Hematopoietic multipotent progenitor cell treated with erythropoietin and hydrocortisone succinate and interleukin-3 and kit ligand, for 8 days (in vitro differentiated cells): ENCODE measurements at places on chromosomes 2 and 18.

GRCh38 chr2:107585851-107586250 lies 240.8 kb upstream of the RGPD4 start:
- DNase-seq: no peak

GRCh38 chr2:112254466-112255240 lies at the start of gene ZC3H8:
ZC3H8 (minus strand) TSS chr2:112255042; CDS start chr2:112254981, 61 bp downstream.
- DNase-seq: peak; percentile 93

- no peak for DNase-seq
Measured at GRCh38 chr18:74905247-74905646, 303.7 kb downstream of the PTGR3 start.

DNA sequence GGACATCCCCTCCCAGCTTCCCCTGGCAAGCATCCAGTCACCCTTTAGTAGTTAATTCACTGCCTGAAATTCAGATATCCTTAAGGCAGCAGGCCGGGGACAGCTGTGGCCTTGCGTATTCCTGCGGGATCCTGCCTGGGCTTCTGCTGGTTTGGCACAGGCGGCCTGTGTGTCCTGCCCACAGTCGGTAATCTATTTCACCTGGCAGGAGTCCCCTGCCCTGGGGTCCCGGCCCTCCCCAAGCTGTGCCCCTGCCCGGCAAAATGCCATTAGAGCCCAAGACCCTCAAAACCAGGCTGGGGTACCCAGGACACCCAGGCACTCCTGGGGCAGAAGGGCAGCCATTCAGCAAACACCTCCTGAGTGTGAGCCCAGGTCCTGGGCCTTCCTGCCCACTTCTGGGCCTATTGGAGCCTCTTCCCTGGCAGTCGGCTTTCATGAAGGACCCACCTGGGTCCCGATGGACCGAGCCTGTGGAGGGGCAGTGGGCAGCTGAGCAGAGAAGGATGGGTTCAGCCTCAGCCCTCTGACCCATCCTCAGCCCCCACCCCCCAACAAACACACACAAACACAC lies 11.6 kb downstream of the CROCC2 start:
- no peak for DNase-seq

DNA sequence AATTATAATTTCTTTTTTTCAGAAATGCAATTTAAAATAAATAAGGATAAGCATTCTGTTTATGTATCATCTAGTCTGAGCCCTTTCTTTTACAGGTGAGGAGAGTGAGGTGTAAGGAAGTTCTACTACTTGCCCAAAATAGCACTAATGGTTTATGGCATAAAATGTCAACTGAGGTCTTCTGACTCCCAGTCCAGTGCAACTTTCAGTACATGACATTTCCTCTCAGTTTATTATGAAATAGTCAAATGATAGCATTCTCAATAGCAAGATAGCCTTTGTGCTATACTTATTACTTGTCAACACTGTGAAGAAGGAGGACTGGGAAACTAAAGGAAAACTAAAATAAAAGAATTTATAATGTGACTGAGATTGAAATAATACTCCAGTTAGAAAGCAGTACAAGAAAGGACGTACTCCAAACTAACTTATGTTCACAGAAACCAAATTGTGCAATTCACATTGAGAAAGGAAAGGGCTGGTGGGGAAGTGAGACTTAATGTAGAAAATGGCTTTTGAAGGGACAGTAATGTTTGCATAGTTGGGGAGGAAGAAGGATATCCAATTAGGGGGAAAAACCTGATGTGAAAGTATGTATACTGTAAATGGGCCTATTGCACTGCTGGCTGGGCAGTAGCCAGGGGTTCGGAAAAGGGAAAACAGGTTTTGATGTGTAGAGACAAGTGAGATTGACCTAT lies 166.7 kb upstream of the ZEB2 start:
- no peak for DNase-seq

GRCh38 chr2:205022841-205023240 lies 477.6 kb downstream of the PARD3B start:
- DNase-seq: no peak

GRCh38 chr2:23410596-23410995 lies 25.6 kb downstream of the KLHL29 start:
- no peak for DNase-seq

GRCh38 chr2:230664128-230664527 lies 48.5 kb upstream of the CAB39 start:
- peak; percentile 66 for DNase-seq

GRCh38 chr2:232139171-232139594 lies 177.7 kb downstream of the DIS3L2 start:
- no peak for DNase-seq

DNA sequence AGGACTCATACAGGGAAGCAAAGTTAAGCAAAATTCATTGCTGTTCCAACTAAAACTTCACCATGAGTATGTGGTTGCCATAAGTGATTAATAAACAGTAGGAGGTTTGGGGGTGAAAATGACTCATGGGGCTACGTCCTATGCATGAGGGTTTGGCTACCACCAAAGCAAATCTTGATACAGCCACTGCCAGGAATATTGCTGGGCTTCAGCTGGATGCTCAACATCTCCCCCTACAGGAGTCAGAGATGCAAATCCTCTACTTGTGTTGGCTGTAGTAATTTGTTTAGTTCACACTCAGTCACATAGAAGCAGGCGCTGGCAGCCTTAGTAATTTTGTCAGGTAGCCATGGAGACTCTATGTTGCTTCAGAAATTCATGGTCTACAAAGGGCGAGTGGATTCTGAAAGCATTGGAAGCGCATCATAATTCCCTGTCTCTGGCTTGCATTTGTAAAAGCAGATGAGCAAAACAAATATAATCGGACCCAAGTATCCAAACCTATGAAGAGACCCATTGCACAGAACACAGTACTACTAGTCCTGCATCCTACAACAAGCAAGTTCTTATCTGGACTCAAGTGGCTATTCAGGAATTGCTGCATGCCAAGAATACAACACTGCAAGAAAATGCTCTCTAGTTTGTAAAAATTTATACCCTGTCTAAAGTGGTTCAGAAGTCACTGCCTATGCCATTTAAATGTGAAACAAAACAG lies 76.0 kb downstream of the CD28 start:
- DNase-seq: peak; percentile 78

GRCh38 chr2:124112966-124113365 lies 87.9 kb downstream of the CNTNAP5 start:
- no peak for DNase-seq

DNA sequence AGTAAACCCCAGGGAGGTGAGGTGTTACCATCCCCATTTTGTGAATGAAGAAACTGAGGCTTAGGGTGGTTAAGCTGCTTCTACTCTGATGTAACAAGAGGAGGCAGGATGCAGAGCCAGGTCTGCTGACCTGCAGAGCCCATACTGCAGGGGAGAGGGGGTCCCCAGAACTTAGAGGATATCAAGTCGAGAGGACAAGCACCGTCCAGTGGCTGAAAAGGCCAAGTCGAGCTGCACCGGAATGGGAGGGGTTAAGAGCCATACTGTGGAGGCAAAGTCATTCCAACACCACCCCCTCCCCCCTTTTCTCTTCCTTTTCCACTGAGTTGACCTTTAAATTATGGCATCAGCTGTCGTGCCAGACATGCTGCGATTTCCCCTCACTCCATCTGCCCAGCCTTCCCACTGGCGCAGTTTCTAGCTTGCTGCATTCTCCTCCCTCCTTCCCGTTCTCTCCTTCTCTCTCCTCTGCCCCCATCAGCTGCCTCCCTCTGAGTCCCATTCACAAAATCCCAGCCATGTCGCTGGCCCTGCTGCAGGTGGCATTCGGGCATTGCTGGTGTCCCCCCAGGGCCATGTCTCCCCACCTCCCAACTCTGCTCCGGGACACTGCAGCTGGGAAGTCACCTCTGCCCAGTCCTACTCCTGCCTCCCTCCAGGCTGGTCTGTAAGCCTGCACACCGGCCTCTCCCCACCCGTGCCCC lies 346.9 kb downstream of the DYSF start:
- no peak for DNase-seq

- DNase-seq: no peak
Measured at GRCh38 chr2:32228181-32228580, 36.5 kb downstream of the NLRC4 start.

DNA sequence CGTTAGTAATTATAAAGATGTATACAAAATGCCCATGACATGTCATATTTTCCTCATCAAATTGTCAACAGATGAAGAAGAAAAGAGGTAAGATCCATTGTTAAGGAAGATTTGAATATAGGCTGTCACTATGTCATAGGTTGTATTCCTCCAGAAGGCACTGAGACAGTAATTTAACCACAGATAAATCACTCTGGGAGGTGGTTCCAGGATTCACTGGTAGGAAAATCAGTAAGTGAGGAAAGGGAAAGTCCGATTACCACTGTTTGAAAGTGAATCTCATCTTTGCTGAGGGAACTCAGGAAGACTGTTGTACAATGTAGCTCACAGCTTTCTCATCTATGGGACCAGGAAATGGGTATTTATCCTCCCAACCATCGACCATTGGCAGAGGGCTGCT lies 152.8 kb upstream of the TMEFF2 start:
- no peak for DNase-seq

DNA sequence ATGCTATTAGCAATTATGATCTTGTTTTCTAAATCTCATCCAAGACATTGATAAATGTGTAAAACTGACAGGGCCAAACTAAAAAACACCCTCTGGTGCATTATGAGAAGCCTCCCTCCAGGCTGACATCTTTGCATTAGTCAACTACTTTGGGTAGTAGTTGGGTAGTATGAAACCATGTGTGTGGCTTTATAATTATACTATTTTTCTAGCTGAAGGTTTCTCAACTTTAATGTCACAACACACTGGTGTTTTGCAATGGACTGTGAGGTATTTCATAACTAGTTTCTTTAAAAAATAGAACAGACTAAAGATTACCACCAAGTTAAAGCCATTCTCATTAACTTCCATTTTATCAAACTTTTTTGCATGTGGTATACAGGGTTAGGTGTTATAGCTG lies 73.1 kb upstream of the RBMS1 start:
- DNase-seq: peak; percentile 4

DNA sequence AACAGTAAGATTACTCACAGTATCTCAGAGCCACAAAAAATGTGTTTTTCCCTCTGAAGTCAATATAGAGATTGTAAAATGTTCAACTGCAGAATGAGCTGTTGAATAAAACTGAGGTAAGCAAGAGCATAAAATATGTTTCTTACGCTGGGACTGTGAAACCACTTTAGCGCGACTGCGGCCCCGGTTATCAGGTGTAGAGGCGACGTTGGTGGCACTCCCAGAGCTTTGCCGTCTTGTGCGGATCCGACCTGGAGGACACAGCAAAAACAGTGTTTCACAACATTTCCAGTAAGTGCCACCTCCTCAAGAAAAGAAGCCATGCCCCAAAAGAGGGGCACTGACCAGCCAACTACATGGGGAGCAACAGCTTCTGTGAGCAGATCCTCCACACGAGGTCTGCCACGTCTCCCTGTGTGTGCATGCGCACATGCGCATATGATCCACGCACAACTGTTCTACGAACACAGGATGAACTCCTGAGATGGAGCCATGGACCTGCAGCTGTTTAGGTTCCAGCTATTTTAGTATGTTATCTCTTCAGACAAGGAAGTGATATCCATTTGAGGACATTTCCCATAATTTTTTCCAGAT lies 100.7 kb upstream of the RNU4ATAC start:
- no peak for DNase-seq

GRCh38 chr2:53952519-53952918 lies 18.3 kb downstream of the PSME4 start:
- no peak for DNase-seq

GRCh38 chr2:109143214-109144187 lies 14.5 kb downstream of the SH3RF3 start:
- no peak for DNase-seq

DNA sequence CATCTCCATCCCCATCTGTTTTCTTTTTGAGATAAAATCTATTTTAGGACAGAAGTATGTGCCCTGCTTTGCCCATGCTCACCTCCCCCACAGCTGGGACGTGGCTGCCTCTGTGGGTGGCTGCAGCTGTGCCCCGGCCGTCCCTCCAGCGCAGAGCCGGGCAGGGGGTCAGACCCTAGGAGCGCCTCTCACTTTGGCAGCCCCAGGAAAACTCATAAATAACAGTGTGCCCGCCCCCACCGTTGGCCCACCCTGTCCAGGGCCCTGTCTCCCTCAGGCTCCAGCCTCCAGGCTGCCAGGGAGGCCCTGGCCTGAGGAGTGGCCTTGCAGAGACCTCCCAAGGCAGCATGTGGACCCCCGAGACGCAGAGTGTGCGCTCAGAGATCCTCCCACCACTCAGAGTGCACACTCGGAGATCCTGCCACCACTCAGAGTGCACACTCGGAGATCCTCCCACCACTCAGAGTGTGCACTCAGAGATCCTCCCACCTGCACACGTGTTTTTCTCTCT lies 178.1 kb downstream of the TWIST2 start:
- DNase-seq: no peak

GRCh38 chr2:148918554-148918953 lies 43.5 kb downstream of the KIF5C start:
- DNase-seq: no peak

DNA sequence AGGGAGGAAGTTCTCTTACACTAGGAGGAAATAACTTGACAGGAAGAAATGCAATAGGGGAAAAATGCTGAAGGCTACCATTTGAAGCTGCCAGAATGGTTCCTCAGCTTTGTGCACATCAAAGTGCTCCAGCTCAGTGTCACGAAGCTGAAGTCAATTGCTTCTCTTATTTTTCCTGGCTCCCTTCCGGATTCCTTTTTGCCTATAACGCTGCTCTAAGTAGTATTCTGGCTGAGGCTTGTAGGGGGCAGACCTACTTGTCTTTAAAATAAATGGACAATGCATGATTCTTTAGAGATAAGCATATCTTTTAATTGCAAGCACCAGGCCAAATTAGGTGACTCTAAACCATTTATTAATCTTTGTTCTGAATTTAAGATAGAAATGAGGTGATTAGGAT lies 60.3 kb upstream of the SCN1A start:
- no peak for DNase-seq

- DNase-seq: no peak
Measured at GRCh38 chr18:51092117-51092516, 62.1 kb downstream of the SMAD4 start.

GRCh38 chr2:10926191-10926820 lies 14.6 kb downstream of the KCNF1 start:
- no peak for DNase-seq

DNA sequence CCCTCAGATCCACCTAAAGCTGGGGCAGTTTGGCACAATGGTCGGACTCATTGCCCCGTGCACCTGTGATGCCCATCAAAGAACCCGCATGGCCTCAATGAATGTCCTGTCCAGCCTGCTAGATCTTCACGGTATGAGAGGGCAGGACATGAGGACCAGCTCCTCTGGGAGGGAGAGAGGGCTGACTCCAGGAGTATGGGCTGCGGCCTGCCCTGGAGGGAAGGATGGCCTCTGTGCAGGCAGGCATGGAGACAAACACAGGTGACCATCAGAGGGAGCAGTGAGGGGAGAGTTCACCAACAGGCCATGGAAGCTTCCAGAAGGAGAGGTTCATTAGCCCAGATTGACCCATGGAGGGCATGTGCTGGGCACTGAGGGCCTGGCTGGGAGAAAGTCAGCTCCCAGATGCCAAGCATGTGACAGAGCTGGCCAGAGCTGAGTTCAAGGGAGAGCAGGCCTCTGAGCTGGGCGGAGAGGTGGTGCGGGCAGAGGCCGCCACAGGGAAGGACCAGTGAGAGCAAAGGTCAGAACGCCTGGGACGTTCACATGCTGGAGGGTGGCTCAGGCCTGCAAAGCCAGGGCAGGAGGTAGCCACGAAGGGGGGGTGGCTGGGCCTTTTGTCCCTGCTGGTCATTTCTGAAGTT lies 36.2 kb downstream of the HJURP start:
- no peak for DNase-seq

GRCh38 chr2:143455317-143455716 lies 326.1 kb downstream of the ARHGAP15 start:
- DNase-seq: no peak
